ENCODE measurements at places on chromosomes 2 and 18. TPM values are rescaled to one million over a fixed set of nuclear protein-coding genes. Genes with fewer than 3 reads are reported as not detected.

GRCh38 chr2:188610827-188611226 is 319.2 kb downstream of the GULP1 start:
- H3K27ac ChIP-seq, result no peak overlapping the region
- H3K4me3 ChIP-seq, result no peak overlapping the region
- no peaks in the 10 kb centered on the region for H3K27me3 ChIP-seq
- no peaks in the 10 kb centered on the region for H3K4me1 ChIP-seq
- DNase-seq, result no peak
- H3K36me3 ChIP-seq, result no peaks in the 10 kb centered on the region

Gene SLC4A5
- 1.8 TPM for total RNA-seq

DNA sequence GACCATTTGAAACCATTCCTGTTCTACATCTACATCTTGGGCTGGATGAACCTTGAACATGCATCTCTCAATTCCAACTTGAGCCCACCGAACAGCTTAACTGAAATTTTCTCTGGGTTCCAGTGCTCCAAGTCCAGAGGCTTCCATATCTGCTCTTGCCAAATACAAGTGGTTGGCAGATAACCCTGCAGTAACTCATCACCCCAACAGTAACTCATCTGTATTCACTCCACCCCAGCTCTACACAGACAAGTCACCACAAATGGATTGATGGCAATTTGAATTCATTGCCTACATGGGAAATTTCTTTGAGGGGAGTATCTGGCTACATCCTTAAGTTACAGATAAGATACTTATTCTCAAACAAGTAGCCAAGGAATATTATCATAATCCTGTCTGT is 502.4 kb upstream of the TNP1 start:
- H3K36me3 ChIP-seq, result no peaks in the 10 kb centered on the region
- DNase-seq, result no peak
- no peaks in the 10 kb centered on the region for H3K4me1 ChIP-seq
- H3K4me3 ChIP-seq, result no peak overlapping the region

DNA sequence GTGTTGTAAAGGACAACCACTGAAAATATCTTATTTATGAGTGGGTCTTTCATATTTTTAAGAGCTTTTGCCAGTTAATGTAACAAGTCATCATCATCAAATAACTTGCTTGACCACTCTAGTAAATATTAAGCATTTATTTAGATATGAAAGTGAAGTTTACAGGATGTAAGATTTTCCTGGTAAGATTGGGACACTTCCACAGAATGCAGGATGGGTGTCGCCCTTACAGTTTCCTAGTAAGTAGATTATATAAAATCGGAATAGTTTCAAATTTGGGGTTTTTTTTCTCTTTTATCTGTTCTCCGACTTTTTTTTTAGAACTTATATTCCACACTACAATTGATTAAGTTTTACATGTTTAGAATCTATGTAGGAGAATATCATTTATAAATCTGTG is 14.8 kb upstream of the SLC40A1 start:
- H3K27me3 ChIP-seq, result no peaks in the 10 kb centered on the region
- H3K4me1 ChIP-seq, result peaks cover 16% of the 10 kb centered on the region
- DNase-seq, result no peak
- H3K4me3 ChIP-seq, result no peak overlapping the region
- no peaks in the 10 kb centered on the region for H3K36me3 ChIP-seq

GRCh38 chr2:202056611-202057010 is 16.4 kb upstream of the KIAA2012 start:
- no peaks in the 10 kb centered on the region for H3K4me1 ChIP-seq
- no peak overlapping the region for H3K4me3 ChIP-seq
- H3K27me3 ChIP-seq, result no peaks in the 10 kb centered on the region
- H3K27ac ChIP-seq, result no peak overlapping the region
- DNase-seq, result no peak

Data from CD8-positive, alpha-beta memory T cell (primary cell).